ENCODE measurements at places on chromosomes 1 and 21. TPM values are rescaled to one million over a fixed set of nuclear protein-coding genes. Genes with fewer than 3 reads are reported as not detected.

GRCh38 chr1:232648316-232648715 lies 18.4 kb upstream of the SIPA1L2 start:
- no peak for DNase-seq

DNA sequence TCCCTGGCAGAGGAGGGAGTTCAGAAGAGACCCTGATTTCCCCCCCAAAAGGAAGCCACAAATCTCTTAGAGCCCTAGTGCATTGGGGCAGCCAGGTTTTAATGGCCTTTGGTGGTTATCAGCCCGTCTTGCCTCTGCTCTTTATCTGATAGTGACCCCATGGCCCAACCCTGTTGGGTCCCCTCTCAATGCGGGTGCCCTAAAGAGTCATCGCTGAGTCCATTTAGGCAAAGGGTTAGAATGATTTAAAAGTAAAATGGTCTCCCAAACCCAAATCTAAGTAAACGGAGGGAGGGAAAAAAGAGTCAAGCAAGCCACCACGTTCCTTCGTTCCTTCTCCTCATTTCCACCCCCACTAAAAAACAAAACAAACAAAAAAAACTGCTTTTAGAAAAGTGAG lies 164.0 kb downstream of the RUNX1 start:
- DNase-seq = no peak

GRCh38 chr1:115524236-115524635 lies 117.5 kb upstream of the VANGL1 start:
- DNase-seq = no peak

DNA sequence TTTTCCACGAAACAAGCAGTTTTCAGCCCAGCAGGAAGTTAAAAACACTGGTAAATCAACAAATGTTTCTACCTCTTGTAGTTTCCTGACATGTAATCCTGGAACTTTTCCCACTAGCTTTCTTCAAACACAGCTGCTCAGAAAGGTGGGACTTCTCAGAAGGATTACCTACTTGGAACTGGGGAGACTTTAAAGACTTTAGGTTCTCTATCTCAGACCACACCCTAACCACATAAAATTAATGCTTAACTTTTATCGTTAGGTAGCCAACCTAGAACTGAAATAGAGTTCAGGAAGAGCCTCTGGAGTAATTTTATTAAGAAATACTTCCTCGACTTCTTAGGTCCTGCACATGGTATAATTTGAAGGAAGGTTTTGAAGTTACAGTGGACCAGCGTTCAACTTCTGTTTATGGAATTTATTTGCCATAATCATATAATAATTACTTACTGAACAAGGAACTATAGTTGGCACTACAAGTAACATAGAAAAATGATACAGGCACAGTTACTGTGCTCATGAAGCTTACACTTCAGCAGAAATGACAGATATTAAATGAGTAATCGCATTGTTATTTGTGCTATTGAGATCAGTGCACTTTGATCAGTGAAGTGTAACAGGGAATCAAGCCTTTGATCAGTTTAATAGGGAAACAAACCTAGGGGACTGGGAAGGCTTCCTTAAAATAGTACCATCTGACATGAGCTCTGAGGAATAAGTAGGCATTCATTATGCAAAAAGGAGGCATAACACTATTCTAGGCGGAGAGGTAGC lies at the start of gene BCL2L15:
Gene BCL2L15 (minus strand): TSS at position 180 of the 774 bp plus-strand sequence. CDS start 206 bp downstream, outside the sequence.
- no peak for DNase-seq

- no peak for DNase-seq
Observed at GRCh38 chr1:40884055-40884795, 22.1 kb upstream of the CITED4 start.

- DNase-seq = no peak
Observed at GRCh38 chr1:17427696-17428660, 11.5 kb downstream of the RCC2 start.

DNA sequence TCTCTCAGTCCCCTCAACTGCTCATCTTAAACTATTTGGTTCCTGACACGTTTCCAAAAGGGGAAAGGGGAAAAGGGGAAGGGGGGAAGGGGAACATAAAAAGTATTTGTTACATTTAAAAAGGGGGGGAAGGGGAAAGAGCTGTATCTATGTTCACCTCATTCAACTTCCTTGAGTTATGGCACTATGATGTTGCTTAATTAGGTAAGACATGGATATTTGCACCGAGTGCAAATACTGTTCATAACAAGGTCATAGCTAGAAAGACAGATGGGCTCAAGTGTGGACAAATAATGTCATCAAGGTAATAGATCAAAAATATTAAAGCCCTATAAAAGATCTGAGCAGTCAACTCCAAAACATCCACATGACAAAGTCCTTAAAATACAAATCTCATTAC lies 26.0 kb downstream of the GPBP1L1 start:
- DNase-seq = no peak

DNA sequence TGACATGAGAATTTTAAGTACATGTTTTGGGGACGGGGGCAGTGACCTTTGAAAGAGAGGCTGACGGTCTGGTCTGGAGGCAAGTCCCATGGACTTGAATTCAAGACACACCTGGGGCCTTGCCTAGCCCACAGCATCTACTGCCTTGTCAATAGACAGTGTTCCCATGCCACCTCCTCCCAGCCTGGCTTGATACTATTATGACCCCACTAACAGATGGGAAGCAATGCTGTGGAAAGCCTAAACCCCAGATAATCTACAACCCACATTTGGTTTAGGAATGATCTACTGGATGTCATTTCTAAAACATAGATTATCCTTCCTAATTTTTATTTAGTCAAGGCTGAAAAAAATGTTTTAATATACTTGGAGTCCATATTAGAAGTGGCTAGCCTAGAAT lies 17.8 kb upstream of the NFASC start:
- no peak for DNase-seq

DNA sequence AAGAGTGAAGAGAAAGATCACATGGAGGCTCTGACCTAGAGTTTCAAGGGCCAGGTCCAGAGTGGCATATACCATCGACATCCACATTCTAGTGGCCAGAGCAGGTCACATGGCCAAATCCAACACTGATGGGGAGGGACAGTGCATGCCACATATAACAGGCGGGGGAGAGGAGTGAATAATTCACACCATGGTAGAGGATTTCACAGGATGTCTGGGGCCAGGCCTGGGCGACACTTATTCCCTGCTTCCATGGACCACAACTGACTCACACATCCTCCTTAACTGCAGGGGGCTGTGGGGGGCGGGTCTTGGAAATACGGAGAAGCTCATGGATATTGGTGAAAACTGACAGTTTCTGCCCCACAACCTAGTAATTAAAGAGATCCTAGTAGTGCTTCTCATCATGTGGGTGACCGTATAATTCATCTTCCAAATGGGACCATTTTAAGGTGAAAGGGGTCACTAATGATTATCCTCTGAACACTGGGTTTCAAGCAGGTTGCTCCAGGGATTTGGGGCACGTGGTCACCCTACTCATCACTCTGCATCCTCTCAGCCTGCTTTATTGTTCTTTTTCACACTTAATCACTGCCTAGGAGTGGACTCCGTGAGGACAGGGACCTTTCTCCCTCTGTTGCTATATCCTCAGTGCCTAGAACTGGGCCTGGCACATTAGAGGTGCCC lies 44.0 kb downstream of the IGSF21 start:
- DNase-seq = no peak

- no peak for DNase-seq
Observed at GRCh38 chr1:41623736-41624135, 139.3 kb upstream of the EDN2 start.

DNA sequence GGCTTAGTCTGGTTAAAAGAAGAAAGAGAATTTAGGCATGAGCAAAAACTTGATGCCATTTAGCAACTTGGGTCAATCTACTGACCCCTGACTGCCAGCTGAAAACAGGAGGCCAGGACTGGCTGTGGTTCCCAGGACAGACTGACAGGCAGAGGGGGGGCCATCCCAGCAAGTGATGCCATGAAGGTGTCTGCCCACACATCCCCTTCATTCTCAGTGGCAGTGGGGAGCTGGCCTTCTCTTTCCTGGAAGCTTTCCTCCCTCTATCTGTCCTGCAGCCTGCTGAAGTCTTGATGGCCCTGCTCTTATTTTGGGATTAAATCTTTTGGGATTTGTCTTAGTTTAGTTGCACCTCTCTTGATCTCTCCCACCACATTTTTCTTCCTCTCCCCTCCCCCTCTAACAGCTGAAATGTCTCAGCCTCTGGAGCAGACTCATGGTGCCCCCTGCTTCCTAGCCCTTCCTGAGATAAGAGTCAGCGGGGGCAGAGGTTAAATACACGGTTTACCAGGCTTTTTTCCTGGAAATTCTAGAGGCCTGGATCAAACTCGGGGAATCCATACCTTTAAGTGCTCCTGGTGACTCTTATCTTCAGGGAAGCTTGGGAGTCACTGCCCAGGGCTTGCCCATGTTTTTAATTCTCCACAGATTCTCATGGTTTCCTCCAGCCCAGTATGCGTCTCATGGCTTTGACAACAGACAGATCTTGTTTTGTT lies 99.5 kb upstream of the TSPAN2 start:
- no peak for DNase-seq

DNA sequence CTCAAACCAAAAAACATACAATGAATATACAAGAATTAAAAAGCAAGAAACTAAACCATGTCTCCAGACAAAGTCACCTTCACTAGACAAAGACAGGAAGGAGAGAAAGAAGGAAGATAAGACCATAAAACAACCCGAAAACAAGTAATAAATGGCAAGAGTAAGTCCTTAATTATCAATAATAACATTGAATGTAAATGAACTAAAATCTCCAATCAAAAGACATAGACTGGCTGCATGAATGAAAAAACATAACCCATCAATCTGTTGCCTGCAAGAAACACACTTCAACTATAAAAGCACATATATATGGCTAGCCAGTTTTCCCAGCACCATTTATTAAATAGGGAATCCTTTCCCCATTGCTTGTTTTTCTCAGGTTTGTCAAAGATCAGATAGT lies 100.8 kb upstream of the SAMSN1 start:
- no peak for DNase-seq

GRCh38 chr1:175172503-175172902 lies 20.1 kb downstream of the KIAA0040 start:
- no peak for DNase-seq

DNA sequence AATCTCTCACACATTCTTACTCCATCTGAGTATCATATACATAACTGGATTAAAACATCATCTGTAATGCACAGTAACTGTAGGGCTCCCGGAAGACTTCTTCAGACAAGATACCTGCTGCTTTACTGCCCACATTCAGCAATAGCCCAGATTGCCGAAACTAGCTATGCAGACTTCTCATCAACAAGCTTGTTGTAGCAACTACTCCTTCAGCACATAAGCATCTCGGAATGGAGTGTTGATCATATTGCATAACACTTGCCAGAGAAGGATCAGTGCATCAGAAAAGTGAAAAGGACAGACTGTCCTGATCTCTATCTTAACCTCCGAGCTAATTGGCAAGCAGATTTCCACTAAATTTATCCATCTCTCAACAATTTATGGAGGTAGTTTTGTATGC lies 354.6 kb upstream of the C1orf87 start:
- DNase-seq = no peak

- DNase-seq = no peak
Observed at GRCh38 chr1:103160281-103160680, 52.0 kb upstream of the COL11A1 start.

- no peak for DNase-seq
Observed at GRCh38 chr1:203264052-203264501, 34.6 kb upstream of the CHIT1 start.

GRCh38 chr1:195717651-195718050 lies 890.6 kb downstream of the KCNT2 start:
- DNase-seq = no peak

DNA sequence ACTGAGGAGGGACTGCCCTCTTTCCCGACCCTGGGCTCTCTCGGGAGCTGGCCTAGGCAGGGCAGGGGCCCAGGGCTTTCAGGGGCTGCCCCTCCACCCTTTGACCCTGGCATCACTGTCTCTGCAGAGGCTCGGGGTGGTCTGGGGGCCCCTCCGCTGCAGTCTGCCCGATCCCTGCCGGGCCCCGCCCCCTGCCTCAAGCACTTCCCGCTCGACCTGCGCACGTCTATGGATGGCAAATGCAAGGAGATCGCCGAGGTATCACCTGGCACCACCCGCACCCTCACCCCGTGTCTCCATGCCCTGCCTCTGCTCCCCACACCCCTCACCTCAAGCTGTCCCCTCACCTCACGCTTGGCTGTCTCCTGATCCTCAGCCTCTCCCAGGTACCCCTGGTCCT lies 5.5 kb downstream of the AMPD2 start:
- DNase-seq = no peak

GRCh38 chr1:103901072-103901471 lies 151.4 kb downstream of the AMY1C start:
- no peak for DNase-seq

Gene FCN3
- total RNA-seq = not detected

Gene HUNK
- 0.42 TPM for total RNA-seq

Gene PDPN
- total RNA-seq = not detected

Gene TRAPPC10
- total RNA-seq = 42.4 TPM

Gene CELA2B
- not detected for total RNA-seq

Gene GJA4
- total RNA-seq = not detected

Gene OR10J1
- not detected for total RNA-seq
